Body of pancreas (tissue), 4 donors: ENCODE measurements at places on chromosomes 11 and 22. TPM values are rescaled to one million over a fixed set of nuclear protein-coding genes. Genes with fewer than 3 reads are reported as not detected.

TOP3B gene
- 48.8 TPM for total RNA-seq

TSGA10IP gene
- not detected for total RNA-seq

NNMT gene
- 276 TPM for total RNA-seq

TRIM48 gene
- not detected for total RNA-seq

CABP4 gene
- total RNA-seq, result not detected

APOL4 gene
- 0.52 TPM for total RNA-seq

SCO2 gene
- not detected for total RNA-seq

RCOR2 gene
- 0.33 TPM for total RNA-seq

CCDC73 gene
- not detected for total RNA-seq

CASP5 gene
- not detected for total RNA-seq

LUZP2 gene
- 1.6 TPM for total RNA-seq

SMC1B gene
- total RNA-seq, result not detected

APOBEC3H gene
- not detected for total RNA-seq

SLC22A6 gene
- not detected for total RNA-seq

MMP11 gene
- 2.0 TPM for total RNA-seq

CSRP3 gene
- total RNA-seq, result not detected

DHCR7 gene
- 16.2 TPM for total RNA-seq

PRDX5 gene
- 108 TPM for total RNA-seq

KCNJ11 gene
- total RNA-seq, result 39.4 TPM

CHST1 gene
- total RNA-seq, result 2.0 TPM

LARGE1 gene
- 12.5 TPM for total RNA-seq

SLC37A2 gene
- 2.0 TPM for total RNA-seq

ART1 gene
- not detected for total RNA-seq

CRYBB3 gene
- total RNA-seq, result not detected

SLC25A22 gene
- 55.8 TPM for total RNA-seq

PHETA2 gene
- total RNA-seq, result 12.2 TPM

SLC25A45 gene
- 67.2 TPM for total RNA-seq

KCNJ5 gene
- 13.7 TPM for total RNA-seq

TREH gene
- total RNA-seq, result not detected

KCNJ4 gene
- not detected for total RNA-seq

TMEM151A gene
- 1.6 TPM for total RNA-seq

MB gene
- total RNA-seq, result not detected

MYRF gene
- 47.5 TPM for total RNA-seq

GTSE1 gene
- total RNA-seq, result not detected

FXYD6 gene
- total RNA-seq, result 16.8 TPM

RAPSN gene
- not detected for total RNA-seq
